Upper lobe of right lung (tissue), 1 donor: ENCODE measurements at places on chromosomes 4 and X. TPM values are rescaled to one million over a fixed set of nuclear protein-coding genes. Genes with fewer than 3 reads are reported as not detected.

GRCh38 chrX:109974906-109975655, 27.8 kb upstream of the TMEM164 start:
- no peak for DNase-seq
- no peaks in the 10 kb centered on the region for H3K4me1 ChIP-seq
- H3K27ac ChIP-seq, result no peak overlapping the region
- no peaks in the 10 kb centered on the region for H3K27me3 ChIP-seq
- H3K36me3 ChIP-seq, result no peaks in the 10 kb centered on the region
- H3K4me3 ChIP-seq, result no peak overlapping the region

The AWAT2 gene
- total RNA-seq, result 0.26 TPM

The POLR2B gene
- 65.8 TPM for total RNA-seq

- H3K27me3 ChIP-seq, result no peaks in the 10 kb centered on the region
- no peak overlapping the region for H3K27ac ChIP-seq
- no peak for DNase-seq
- H3K4me1 ChIP-seq, result no peaks in the 10 kb centered on the region
- H3K4me3 ChIP-seq, result no peak overlapping the region
Measured at GRCh38 chr4:186759990-186760389, 36.3 kb upstream of the FAT1 start.

DNA sequence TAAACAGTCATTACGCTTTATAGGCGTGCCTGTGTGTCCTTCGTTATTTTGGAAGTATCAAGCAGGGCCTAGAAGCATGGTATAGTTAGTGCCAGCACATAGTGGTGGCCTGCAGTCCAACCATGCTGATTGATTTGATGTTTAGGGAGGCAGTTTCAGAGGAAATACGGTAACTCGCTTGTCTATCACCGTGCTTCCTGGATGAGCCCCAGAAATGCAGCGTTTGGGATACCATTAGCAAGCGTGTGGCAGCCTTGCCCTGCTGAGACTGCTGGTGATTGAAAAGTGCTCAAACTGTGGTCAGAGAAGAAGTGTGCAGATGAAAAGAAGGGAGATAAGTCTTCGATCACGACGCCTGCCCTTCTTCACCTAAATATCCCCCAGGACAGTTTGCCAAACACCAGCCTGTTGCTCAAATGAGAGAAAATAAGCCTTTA, 158.4 kb downstream of the CHIC2 start:
- peak overlapping the region; percentile 43 for H3K4me3 ChIP-seq
- peaks cover 18% of the 10 kb centered on the region for H3K4me1 ChIP-seq
- peaks cover 12% of the 10 kb centered on the region for H3K27me3 ChIP-seq
- H3K27ac ChIP-seq, result peak overlapping the region; percentile 31
- no peaks in the 10 kb centered on the region for H3K36me3 ChIP-seq

GRCh38 chrX:96002431-96002830, 682.2 kb upstream of the DIAPH2 start:
- no peak overlapping the region for H3K27ac ChIP-seq
- DNase-seq, result no peak
- no peaks in the 10 kb centered on the region for H3K27me3 ChIP-seq
- H3K4me1 ChIP-seq, result no peaks in the 10 kb centered on the region
- H3K4me3 ChIP-seq, result no peak overlapping the region

The MAGEA2B gene
- not detected for total RNA-seq

DNA sequence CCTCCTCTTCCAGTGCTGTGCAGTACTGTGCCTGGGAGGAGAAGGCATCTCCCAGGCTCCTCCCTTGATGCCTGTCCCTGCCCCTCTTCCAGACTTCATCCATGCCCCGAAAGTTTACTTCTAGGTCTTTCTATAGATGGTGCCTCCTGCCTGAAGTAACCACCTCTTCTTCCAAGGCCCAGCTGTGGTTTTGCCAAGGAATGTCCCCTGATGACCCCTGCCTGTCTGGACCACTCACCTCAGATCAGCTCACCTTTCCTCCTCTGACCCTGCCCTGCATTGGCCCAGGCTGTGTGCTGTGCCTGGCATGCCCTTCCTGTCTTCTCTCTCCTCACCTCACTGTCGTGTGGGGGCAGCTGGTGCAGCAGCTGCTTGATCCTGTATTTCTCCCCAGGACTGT, 6.8 kb downstream of the PRICKLE3 start:
- no peaks in the 10 kb centered on the region for H3K4me1 ChIP-seq
- H3K36me3 ChIP-seq, result peaks cover 13% of the 10 kb centered on the region
- no peak overlapping the region for H3K27ac ChIP-seq

The CT45A2 gene
- not detected for total RNA-seq

- H3K4me3 ChIP-seq, result no peak overlapping the region
- no peaks in the 10 kb centered on the region for H3K27me3 ChIP-seq
- H3K27ac ChIP-seq, result no peak overlapping the region
- no peak for DNase-seq
- H3K36me3 ChIP-seq, result no peaks in the 10 kb centered on the region
Measured at GRCh38 chr4:38788317-38788716, 5.5 kb upstream of the TLR10 start.
